ENCODE measurements at places on chromosomes 5 and 9.
A peak's percentile ranks its signal among the peaks of the same experiment; 100 is the strongest.

DNA sequence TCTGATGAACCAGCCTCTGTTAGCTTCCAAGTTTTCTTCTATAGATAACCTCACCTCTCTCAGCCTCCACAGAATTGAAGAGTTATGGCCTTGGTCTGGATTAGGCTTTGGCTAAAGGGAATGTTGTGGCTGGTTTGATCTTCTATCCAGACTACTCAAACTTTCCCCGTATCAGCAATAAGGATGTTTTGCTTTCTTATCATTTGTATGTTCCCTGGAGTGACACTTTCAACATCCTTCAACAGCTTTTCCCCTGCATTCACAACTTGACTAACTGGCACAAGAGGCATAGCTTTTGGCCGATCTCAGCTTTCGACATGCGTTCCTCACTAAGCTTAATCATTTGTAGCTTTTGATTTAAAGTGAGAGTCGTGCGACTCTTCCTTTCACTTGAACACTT lies 28.1 kb upstream of the GNE start:
- no peak for DNase-seq

- DNase-seq = no peak
These were observed 36.7 kb upstream of the CLPTM1L start for GRCh38 chr5:1381370-1382247.

DNA sequence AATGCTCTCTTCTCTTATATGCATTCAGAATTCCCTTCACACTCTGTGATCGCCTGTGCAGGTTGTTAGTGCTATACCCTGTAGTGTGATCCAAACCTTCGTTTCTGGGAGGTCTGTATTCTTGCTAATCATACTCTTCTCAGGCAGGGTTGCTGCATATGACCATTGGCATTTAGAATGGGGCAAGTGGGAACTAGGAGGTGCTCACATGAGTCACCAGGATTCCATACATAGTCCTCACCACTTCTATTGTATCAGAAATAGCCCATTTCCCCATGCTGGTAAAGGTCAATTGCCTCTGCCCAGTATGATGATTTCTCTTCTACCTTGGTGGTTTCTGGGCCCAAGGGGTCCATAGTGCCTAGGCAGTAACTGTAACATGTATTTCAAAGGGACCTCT lies 443.5 kb upstream of the CDH6 start:
- DNase-seq = no peak

- no peak for DNase-seq
These were observed 535.8 kb downstream of the CYLC2 start for GRCh38 chr9:103530934-103531333.

DNA sequence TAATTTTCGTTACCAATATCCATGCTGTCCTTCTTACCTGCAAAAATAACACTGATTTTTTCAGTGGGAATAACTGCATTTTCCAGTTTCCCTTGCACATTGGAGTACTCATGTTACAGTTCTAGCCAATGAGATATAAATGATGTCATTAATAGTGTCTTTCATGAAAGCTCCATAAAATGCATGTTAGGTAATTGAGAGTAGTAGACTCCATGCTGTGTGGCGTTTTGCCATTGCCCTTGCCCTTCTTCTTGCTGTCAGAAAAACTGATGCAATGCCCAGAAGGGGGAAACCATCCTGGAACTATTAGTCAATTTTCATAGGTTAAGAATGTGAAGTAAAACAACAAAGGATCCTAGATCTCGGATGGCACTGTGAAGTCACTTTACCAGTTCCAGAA lies 1765.3 kb downstream of the EFNA5 start:
- no peak for DNase-seq

DNA sequence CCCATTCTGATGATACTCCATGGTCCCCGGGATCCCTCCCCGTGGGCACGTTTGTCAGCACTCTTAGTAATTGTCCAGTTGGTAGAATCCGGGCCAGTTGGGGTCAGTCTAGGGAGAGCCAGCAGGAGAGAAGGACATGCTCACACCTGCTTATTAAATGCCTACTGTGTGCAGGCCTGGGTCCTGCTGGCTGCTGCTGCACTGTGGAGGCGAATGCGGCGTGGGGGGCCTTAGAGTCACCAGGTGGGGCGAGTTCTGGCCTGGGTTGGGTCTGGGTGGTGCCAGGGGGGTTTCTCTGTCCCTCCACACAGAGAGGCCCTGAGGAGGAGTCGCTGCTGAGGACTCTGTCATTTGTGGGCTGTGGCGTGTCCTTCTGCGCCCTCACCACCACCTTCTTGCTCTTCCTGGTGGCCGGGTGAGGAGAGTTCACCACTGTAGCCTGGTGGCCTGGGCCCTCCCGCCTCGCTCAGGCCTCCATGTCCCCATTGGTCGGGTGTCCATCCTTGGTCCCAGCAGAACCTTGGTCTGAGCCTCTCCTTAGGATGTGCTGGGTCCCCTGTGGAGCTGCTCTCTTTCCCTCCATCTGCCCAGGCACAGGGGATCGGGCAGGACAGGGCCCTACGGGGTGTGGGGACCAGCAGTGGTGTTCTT lies 17.3 kb downstream of the ADGRD2 start:
- no peak for DNase-seq

- DNase-seq = no peak
These were observed 68.4 kb downstream of the ANKRD33B start for GRCh38 chr5:10632110-10632761.

GRCh38 chr9:96874947-96875460 lies 20.7 kb upstream of the ZNF782 start:
- no peak for DNase-seq

DNA sequence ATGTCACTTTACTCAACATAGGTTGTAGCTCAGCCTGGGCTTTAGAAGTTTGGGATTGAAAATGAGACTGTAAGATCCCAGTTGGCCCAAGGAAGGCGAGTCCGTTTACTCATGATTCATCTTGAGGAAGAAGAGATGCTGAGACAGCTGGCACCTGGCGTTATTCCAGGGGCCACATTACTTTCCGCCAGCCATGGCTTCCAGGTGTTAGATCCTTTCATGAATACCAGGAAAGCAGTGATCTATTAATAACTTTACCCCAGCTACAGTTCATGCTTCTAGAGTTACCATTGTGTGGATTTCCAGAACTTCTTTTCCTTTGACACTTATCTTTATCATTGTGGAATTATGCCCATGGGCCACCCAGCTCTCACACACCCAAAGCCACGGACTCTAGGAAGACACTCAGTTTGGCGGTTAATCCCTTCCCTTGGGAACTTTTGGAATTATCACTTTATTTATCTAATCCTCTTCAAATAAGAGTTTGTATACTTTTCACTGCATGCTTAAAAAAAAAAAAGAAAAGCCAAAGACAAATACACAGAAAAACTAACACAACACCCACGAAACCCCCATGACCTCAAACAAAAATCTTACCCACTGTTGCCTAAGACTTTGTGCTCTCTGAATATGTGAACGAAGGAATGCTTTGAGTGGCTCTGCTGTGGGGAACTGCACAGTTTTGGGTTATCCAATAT lies 26.9 kb downstream of the RAI14 start:
- no peak for DNase-seq

GRCh38 chr5:134132372-134133187 lies 18.1 kb downstream of the TCF7 start:
- peak; percentile 83 for DNase-seq

GRCh38 chr9:128575469-128575868 lies 23.1 kb downstream of the SPTAN1 start:
- DNase-seq = no peak

DNA sequence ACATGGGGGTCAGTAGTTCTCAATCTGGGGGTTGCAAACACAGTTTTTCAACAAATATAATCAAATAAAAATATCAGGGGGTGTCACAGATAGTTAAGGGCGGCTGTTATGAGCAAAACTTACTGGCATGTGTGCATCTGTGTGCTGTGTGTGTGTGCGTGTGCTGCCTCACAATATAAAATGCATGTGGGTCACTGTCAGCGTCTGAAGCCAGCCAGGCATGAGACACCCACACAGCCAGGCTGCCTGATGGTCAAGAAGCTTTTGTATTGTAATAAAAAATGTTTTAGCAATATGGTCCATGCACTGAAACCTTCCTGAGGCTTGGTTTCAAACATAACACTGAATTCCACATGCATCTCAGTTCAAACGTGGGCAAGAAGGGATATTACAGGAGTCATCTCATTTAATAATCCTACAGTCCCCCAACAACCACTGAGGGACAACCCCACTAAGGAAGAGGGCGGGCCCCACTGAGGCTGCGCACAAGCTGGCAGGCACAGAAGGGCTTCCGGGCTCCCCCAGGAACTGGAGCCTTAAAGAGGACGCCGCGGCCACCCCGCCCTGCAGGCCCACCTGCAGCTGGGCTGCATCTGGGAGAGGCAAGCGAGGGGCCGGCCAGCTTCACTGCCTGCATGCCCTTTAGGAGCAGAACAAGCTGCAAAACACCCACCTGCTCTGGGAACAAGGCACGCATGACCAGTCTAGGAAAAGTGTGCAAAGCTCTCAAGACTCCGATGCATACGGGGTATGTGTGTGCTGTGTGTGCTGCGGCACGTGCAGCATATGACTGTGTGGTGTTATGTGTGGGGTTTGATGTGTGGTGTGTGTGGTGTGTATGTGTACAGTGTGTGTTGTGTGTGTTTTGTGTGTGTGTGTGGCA lies 14.1 kb downstream of the SEMA4D start:
- DNase-seq = peak; percentile 76

DNA sequence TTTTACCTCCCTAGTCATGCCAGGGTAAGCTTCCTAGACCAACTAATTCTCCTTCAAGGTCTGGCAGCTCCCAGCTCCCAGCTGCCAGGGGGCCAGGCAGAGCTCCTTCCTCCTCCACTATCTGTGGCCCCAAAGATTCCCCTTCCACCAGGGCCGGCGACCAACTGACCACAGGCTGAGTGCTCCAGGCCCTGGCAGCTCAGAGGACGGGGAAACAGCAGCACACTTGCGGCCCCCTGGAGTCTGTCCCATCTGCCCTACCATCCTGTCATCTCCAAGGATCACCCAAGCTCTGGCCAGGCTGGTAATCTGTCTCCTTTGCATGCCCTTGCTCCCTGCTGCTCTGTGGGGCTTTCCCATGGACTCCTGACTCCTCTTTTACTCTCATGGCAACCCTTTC lies 31.2 kb upstream of the BASP1 start:
- DNase-seq = no peak

DNA sequence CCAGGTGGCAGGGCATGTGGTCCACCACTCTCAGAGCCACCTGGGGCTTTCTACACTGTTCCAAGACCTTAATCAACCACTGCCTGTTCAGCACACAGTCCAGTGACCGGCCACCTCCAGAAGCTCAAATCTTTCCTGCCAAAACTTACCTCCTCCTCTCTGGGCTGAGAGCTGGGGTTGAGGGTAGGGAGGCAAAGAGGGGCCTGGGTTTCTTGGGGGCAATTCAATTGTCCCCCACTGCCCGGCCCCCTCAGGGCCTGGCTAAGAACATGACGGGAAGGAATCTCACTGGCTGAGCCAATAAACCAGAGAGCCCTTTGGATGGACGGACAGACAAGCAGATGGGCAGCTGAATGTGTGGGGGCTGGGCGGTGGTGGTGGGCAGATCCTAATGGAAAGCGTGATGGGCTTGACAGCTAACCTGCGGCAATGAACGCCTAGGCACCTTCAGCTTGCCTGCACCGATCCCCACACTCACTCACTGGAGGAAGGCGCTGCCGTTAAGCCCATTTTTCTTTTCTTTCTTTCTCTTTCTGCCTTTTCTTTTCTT lies 5.4 kb downstream of the NR5A1 start:
- no peak for DNase-seq

DNA sequence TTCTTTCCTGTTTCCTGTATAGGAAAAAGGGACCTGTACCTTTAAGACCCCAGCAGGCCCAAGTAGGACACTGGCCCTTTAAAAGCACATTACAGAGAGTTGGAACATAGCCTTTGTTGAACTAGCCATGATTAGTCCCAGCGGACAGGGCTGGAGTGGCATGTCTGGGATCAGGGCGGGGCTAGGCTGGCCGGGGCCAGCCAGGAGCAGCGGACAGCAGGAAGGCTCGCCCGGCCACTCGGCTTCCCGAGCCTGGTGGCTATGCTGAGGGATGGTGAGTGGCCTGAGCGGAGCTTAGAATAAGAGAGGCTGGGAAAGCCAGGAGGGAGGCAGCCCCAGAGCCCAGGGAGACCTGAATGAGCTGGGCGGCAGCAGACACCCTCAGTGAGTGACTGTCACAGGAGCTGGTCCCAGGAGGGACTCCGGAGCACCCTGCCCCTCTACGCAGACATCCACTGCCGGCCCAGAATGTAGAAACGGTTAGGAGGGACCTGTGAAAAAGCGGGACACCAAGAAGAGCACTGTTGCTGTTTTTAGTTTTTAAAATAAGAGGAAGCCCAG lies 92.1 kb downstream of the DAB2IP start:
- DNase-seq = no peak
